Aorta (tissue), 5 donors: ENCODE measurements at places on chromosomes 7 and 10. TPM values are rescaled to one million over a fixed set of nuclear protein-coding genes. Genes with fewer than 3 reads are reported as not detected.

The PDLIM1 gene
- total RNA-seq, result 273 TPM

The VSTM4 gene
- total RNA-seq, result 24.6 TPM

The GARIN1A gene
- total RNA-seq, result 6.1 TPM

The HPSE2 gene
- total RNA-seq, result 6.3 TPM

The DNAJC2 gene
- 23.5 TPM for total RNA-seq

The SLC12A9 gene
- total RNA-seq, result 20.3 TPM

The MKX gene
- 6.6 TPM for total RNA-seq

The GBX1 gene
- total RNA-seq, result not detected

The ERV3-1 gene
- 31.3 TPM for total RNA-seq

DNA sequence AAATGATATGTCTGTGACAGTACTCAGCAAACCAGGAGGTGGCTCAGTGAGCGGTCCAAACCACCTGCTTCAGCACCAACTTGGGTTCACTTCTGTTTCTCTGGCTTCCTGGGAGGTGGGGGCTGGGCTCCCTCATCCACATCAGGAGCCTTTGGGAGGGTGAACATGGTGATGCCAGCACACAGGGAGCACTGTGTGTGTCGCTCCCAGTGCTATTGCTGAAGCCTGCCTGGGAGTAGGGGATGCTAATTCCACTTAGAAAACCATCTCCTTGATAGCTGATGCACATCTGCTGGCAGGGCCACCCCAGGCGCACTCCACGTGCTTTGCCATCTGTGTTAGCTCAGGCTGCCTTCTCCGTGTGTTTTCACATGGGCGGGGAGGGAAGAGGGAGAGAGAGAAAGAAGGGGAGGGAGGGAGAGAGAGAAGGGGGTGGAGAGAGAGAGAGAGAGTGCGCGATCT lies 58.0 kb downstream of the RAMP3 start:
- no peak for DNase-seq

GRCh38 chr7:46557295-46557711 lies 636.2 kb upstream of the IGFBP3 start:
- no peak for DNase-seq

GRCh38 chr10:123151737-123152135 lies 2.5 kb upstream of the BUB3 start:
- no peak for DNase-seq

DNA sequence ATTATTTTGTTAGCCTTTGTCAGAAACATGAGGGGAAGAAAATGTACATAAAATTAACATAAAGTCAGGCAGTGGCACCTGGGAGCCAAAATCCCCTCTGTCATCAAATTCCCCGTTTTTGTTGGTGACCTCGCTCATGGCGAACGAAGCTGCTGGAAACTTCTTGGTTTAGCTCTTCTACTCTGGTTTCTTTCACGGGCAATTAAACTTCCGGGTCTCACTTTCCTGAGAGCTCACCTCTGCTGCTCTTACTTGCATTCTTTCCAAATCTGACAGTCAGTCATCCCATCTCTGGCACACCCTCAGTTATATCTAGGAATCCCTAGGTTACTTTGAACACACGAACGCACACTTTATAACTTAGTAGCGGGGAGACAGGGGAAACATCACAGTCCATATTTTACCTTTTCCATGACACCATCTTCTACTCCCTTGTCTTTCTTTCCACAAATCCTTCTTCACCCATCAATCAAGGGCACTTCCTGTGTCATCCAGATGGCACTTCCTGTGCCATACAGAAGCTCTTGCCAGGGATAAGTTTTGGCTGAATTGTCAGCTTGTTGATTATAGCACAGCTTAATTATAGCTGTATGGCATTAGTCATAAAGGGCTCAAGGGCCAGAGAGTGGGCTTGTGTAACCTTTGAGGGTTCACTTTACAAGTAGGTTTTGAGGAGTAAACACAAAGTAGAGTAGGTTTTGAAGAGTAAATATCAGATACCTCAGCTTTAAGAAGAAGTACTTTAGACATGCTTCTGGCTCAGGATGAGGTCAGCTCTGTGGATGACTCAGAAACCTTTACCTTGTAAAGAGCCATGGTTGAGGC lies 105.1 kb downstream of the GATA3 start:
- DNase-seq, result no peak

- no peak for DNase-seq
Observed at GRCh38 chr10:17548162-17548561, 69.0 kb downstream of the HACD1 start.

GRCh38 chr10:8588135-8588534 lies 533.6 kb downstream of the GATA3 start:
- no peak for DNase-seq

- DNase-seq, result no peak
Observed at GRCh38 chr7:112866424-112866823, 76.2 kb upstream of the TMEM168 start.

DNA sequence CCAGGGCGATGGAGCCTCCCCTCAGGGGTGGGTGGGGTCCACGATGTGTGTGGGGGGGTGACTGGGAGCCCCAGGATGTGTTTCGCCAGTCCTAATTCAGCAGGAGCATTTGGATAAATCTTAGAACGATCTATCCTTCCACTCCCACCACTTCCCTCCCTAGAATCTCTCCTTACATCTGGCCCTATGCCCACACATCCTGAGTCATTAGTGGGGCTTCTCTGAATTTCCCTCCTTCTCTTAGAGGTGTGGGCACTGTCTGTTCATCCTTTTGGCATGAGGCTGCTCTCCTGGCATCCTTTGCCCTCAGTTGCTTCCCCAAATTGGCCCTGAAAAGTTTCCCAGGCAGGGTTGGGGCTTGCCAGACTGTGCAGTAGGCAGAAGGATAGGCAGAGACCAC lies 1.6 kb downstream of the GHRHR start:
- DNase-seq, result no peak

- no peak for DNase-seq
Observed at GRCh38 chr7:80472491-80473200, 39.2 kb downstream of the GNAT3 start.

DNA sequence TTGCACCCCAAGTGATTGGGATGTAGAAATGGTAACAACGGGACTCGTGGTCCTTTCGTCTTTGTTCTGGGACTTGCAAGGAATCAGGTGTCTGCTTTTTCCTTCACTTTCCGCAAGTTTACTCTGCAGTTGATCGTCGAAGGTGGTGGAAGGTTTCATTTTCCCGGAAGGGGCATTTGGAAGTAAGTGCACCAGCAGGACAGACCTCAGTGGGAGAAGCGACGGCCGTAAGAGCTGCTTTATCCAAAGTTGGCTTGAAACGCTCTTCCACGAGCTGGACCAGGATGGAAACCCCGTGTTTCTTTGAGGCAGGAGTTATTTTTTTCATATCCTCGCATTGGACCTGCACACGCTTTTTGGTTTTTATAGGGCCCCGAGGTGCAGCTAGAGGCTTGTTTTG lies 1.2 kb downstream of the BRI3 start:
- DNase-seq, result no peak

- peak; percentile 56 for DNase-seq
Observed at GRCh38 chr10:26931223-26931622, 70.5 kb upstream of the ABI1 start.

- peak; percentile 90 for DNase-seq
Observed at GRCh38 chr7:38630720-38631673, at the start of gene AMPH. Gene AMPH (minus strand): TSS chr7:38631373. CDS start chr7:38631351, 22 bp downstream.

DNA sequence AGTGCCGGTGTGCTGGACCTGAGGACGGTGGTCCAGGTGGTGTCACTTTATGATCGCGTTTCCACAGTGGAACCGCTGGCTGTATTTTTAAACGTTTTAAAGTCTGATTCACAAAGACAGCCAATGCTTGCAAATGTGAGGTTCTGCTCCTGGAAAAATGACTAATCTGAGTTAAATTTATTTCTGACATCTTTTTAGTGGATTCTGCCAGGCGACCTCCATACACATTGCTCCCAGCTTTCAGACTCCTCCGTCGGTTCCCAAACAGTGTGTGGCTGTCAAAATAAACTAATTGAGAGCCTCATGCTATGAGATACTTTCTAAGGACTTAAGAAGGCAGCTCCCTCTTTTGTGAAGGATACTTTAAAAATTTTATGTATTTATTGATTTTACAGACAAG lies 12.7 kb upstream of the TTYH3 start:
- no peak for DNase-seq

DNA sequence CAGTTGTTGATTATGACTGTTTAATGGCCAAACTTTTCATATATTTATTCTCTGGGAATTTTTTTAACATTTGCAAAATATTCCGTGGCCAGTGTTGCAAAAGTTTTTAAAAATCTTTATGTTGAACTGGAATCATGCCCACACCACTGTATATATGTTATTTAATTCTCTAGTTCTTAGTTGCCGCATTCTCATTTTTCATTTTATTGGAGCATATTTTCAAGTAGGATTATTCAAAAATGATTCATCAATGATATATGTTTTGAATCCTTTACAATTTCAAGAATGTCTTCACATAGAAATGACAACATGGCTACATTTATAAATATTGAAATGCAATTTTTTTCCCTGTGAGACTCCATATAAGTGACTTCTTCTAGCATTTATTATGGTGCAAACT lies 188.6 kb upstream of the LRRTM3 start:
- no peak for DNase-seq

GRCh38 chr7:25944777-25945515 lies 207.1 kb upstream of the NFE2L3 start:
- no peak for DNase-seq

DNA sequence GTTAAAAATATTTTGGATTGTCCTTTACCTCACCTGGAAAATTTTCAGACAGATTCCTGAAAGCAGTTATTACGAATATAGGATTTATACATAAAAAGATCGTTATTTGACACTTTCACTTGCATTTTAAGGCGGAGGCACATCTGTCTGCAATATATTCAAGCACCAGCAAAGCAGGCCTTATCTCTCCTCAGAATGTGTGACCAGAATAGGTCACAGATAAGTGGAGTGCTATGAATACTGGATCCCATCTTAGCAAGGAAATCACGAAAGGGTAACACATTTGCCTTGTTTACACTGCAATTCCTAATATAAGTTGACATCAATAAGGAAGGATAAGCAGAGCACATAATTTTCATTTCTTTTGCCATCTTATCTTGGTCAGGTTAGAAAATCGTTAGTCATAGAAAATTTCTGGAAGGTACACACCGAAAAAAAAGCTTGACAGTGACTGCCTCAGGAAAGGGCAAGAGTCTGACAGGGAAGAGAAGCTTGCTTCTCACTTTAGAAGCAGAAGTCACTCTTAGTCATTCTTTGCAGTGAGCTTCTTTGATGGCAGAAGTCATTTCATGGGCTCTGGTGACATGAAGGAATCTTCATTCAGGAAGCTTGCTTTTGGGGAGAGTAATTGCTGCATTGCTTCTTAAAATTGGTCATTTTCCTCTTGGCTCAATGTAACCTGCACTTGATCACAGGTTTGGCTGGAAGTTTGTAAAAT lies 98.1 kb upstream of the STK17A start:
- DNase-seq, result no peak

GRCh38 chr7:148540041-148540738 lies 50.4 kb upstream of the C7orf33 start:
- DNase-seq, result peak; percentile 91

DNA sequence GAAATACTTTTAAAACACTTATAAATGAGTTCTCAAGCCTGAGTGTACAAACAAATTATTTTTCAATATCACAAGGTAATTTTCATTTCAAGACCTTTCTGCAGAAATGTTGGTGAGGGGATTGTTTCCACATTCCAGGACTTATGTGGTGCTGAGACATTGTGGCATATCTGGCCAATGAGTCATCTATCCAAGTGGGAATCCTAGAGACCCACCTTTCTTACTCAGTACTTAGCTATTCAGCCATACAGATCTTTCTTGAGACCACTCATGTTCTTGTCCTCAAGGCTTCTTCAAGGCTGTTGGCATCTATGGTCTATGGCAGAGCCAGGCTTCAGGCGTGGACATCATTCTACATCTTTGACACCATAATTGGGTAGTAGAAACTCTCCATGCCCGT lies 225.4 kb downstream of the DKK1 start:
- DNase-seq, result no peak

DNA sequence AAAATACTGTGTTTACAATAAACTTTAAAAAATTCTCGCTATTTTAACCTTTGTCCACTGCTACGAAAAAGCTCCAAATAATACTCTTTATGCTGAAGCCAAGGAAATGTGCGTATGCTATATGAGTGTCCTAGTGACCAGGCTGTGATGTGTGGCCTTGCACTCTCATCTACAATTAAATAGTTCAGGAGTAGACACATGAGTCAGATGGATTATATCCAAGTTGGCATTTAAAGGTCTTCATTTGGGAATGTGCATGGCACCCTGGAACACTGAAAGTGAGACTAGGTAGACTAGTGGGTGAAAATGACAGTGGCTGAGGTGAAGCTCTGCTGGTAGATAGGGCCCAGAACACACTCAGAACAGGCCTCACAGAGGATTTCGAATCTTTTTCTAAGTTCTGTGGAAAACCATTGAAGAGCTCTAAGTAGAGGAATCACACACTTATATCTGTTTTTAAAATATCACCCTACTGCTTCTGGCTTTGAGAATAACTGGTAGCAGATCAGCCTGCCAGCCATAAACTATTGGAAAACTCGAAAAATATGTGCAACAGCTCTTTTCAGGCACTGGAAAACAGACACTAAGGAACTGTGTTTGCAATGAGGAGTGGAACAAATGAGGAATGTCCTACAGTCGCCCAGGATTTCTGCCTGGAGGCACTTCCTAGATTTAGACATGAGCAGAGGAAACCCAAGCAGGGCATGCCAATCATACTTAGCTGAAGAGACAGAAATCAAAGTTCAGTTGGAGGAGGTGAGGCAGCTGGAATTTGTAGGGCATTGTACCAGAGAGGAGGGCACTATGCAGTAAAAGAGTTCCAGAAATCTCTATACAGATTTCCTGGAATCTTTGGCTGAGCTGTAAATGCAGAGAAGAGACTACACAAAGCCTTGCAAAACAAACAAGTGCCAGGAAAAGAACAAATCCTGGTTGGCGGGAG lies 603.8 kb upstream of the LRRTM3 start:
- no peak for DNase-seq

GRCh38 chr10:112832361-112832878 lies 117.6 kb upstream of the TCF7L2 start:
- DNase-seq, result no peak

DNA sequence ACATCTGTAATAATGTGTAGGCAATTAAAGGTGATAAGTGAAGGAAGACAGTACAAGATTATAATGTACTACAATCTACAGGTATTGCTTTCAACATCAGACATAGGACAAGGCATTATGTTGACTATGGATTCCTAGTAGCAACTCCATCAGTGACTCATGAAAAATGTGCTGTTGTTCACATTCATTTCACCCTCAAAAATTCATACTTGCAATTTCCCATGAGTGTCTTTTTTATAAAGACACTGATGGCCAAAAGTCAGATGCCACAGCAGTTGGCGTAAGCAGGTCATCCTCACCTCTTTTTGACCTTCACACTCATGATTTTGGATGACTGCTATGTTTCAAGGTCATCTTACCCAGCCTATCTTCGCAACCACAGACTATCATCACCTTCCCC lies 100.0 kb upstream of the AMPH start:
- no peak for DNase-seq

GRCh38 chr7:46812101-46812675 lies 769.7 kb downstream of the TNS3 start:
- no peak for DNase-seq

DNA sequence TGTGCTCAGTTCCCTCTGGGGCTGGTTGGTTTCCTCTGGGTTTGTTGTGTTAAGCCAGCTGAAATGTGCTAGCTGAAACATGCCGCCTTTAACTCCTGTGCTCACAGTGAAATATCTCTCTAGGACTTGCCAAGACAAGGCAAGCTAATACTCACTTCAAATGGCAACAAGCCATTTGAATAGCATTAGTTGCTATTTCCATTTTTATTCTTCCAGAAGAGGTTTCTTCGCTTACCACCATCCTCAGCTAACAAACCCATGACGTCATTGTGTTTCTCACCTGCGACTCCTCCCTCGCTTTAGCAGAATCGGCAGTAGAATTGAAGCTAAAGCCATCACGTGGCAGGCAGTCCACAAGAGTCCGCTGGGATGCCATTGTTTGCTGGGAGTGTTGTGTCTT lies 61.3 kb downstream of the ZNF22 start:
- DNase-seq, result no peak
